Stimulated activated CD4-positive, alpha-beta T cell treated with anti-CD3 and anti-CD28 coated beads, Interleukin-1b, Interleukin-23, amount 100 ng/mL, for 4 hours (primary cell): ENCODE measurements at places on chromosomes 7 and 10.

GRCh38 chr7:82742163-82742562 is 298.6 kb upstream of the CACNA2D1 start:
- no peak for DNase-seq

DNA sequence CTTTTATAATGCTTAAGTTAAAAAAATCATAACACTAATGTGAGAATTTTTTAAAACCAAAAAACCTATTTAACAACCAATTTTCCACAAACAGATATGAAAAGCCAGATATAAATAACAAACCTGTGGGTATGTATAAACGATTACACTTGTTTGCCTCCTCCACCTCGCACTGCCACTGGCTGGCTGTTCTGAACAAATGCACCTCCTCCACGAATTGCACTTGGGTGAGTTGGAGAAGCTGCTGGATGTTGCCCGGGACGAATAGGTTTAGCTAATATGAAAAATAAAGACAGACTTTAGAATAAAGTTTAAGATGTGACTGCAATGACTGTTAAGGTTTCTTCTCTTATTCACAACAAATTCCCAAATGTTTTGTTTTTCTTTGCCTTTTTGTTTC is 40.8 kb downstream of the KIF5B start:
- DNase-seq: no peak

DNA sequence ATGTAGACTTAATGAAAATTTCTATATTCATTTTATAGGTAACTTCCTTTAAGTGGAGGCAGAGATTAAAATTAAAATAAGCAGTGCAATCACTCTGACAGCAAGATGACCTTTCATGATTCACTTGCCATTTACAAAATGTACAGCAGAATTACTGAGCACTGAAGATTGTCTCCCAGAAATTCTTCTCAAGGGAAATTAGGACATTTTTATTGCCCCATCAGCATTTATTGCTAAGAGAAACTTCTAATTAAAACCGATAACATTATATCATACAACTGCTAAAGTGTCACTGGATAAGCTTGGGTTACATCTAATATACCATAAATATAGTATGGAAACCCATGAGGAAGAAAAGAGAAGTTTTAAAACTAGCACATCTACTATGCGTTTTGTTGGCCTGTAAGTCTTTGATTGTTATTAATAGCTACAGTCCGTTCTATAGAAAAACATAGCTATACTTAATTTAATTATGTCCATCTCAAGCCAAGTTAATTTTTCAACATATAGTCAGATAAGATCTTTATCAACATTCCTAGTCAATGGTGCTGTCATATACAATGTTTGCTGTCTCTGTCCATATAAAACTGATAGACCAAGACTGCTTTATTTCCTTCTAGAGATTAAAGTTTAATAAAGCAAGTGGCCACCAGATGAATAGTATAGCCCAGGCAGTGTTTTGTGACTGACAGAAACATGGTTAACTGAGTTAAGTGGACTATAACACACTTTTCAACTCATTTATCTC is 217.1 kb upstream of the HGF start:
- no peak for DNase-seq

DNA sequence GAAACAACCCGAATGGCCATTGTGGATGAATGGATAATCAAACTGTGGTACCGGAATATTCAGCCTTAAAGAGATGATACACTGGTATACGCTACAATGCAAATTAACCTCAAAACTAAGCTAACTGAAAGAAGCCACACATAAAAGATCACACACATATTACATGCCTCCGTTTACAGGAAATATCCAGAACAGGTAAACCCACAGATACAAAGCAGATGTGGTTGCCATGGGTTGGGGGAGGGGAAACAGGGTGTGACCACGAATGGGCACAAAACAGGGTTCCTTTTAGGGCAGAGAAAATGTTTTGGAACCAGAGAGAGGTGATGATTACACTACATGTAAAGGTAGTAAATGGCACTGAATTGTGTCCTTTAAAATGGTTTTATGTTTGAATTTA is 16.6 kb downstream of the ESYT2 start:
- DNase-seq: no peak

GRCh38 chr10:86077871-86078638 is 288.5 kb downstream of the GRID1 start:
- no peak for DNase-seq

DNA sequence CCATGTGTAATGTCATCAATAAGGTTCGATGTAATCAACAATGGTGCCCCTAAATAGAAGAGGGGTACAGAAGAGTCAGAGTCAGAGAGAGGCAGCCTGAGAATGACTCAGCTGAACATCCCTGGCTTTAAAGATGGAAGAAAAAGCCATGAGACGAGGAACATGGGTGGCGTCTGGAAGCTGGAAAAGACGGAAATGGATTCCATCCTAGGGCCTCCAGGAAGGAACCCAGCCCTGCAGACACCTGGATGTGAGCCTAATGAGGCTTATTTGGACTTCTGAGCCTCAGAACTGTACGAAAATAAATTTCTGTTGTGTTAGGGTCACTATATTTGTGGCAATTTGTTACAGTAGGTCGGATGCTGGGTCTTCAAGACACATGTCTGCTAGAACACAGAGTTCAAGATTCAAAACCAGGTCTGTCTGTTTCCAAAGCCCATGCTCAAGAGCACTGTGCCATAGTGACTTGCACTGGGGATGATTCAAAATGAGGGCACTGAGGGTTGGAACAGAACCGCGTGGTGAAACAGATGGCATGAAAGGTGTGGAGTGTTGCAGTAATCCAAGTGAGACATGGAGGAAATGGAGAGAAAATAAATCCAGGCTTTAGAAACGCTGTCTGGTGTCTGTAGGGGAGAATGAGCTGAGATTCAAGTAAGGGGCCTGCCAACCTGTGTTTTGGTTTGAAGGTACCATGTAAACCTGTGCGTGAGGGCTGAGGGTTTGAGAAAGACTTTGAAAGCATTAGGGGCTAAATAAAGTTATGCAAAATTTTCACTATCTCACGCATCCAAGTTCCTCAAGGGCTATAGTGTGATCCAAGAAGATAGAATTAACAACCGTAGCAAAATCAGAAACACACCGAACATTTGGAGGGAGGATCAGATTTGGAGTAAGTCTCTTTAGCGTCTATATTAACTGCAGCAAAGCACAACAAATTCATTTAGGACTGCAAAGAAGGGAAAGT is 849.1 kb upstream of the AUTS2 start:
- no peak for DNase-seq

DNA sequence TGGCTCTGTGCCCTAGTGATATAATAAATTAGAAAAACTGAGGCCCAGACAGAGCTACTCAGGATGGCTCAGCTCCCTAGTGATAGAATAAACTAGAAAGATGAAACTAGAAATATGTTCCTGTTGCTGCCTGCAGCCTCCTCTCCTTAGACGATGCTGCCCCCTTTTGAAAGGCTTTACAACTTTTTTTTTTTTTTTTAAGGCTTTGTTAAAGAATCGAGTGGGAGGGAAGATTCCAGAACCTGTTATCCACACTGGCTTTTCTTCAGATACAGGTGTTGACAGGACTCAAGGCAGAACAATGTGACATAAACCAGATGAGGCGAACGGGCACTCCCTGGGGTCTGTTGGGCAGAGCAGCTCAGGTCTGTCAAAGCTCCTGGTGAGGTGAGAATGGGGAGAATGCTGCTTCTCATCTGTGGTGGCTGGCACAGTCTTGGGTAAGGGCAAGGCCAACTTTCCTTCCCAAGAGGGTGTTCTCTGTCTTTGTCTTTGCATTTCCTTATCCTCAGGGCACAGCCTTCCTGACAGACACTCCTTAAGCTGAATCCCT is 175.1 kb downstream of the COBL start:
- no peak for DNase-seq

DNA sequence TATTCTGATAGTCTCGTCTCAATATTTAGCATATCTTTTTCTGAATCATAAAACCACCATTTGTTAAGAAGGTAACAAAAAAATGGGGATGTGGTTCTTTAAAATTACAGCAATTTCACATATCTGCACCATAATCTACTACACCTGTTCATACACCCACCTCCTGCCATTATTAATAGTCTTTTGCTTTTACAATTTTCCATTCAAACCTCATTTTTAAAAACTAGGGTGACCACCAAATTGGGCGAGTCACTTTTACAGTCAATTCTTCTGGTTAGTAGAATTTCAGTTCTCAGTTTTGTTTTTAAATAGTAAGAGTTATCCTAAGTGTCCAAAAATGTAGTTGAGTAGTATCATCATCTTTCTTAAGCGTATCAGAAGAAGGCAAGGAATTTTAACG is 48.4 kb upstream of the GSAP start:
- no peak for DNase-seq

- DNase-seq: no peak
Measured at GRCh38 chr7:131145770-131146169, 181.9 kb upstream of the MKLN1 start.
